ENCODE measurements at places on chromosomes 12 and 14.

DNA sequence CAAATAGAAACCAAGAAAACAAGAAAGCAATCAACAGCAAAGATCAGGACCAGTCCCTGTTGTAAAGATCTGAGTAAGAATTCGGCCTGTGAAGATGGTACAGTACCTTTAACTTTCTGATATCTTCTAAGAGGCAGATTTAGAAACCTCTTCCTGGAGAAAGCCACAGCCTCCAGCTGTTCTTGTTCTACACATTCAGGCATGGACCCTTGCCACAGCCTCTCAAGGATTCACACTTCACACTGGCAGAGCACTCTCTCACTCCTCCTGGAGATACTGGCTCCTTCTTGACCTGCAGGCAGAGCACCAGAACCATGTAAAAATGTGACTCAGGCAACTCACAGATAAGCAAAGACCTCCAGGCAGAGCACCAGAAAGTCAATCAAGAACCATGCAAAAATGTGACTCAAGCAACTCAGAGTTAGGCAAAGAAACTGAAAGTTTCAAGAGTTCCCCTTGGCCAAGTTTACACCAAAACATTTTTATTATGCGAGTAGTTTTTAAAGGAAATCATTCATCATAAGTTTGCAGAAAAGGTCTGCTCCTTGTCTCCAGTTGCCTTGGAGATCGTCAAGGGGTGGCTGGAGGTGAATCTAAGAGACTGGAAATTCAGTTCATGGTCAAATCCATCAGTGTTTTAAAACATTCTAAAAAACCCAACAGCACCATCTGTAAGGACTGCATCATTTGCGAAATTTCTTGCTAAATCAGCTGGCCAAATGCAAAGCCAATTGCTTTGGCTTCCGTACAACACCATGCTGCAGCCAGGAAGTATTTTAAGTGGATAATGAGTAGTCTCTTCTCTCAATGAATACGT, 119.3 kb upstream of the MDM1 start:
- no peak for DNase-seq

DNA sequence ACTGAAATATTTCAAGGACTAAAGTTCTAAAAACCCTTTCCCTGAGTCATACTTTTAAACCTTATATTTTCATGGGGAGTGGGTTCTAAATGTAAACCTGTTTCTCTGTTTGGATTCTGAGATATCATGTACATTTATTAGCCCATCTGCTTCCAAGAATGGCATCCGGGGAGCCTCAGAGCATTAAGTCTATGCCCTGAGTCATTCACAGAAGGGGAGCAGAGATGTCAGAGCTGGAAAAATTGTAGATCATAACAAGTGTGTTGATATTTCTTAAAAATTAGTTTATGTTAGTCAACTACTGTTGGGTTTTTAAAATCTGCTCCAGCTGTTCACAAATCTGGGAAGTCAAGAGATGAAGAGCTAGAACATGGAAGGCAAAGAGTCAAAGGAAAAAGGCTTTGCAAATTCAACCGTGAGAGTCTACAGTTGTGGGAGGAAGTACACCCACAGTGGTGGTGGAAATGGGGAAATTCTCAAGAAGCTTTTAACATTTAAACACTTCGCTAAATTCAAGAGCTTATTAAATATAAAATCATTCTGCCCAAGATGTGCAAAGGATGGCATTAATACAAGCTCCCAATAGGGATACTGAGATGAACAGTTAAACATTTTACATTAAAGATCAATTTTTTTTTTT, 70.5 kb upstream of the FLRT2 start:
- DNase-seq = no peak

GRCh38 chr12:64923536-64923935, 99.1 kb downstream of the TBC1D30 start:
- DNase-seq = no peak

DNA sequence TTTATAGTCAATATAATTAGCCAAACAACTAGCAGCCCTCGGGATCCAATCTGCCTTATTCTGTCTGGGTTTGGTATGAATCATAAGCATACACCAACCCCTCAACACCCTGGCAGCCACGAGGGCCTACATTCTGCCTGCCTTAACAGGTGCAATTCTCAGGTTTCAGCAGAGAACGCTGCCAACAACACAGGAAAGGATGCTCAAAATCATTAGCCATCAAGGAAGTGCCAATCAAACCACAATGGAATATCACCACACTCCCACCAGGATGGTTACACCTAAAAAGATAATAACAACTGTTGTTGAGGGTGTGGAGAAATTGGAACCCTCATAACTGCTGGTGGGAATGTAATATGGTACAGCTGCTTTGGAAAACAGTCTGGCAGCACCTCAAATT, 122.8 kb downstream of the TTC7B start:
- no peak for DNase-seq

DNA sequence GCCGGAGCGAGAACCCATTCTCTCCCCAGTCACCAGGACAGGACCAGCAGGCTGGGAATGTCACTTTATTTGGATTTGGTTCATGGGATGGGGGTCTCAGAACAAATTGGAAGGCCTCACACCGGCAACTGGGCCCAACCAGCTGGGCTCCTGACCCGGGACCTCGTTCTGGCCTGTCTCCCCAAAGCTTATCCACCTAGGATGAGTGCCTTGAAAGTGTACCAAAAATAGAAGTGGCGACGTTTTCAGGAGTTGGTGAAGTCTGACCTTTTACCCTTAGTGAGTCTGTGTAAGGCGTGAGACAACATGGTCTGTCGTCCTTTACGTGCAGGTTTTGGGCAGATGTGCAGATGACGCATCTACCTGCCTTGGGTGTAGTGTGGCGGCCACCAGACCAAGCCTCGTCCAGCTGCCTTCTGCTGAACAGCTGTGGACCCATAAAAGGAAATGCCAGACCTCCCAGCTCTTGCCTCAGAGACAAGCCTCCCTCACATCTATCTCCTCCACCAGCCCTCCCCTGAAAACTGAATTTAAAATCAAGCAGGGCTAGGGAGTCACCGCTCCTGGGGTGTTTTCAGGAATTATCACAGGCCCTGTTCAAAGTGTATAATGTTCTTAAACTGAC, 36.6 kb upstream of the CLMN start:
- no peak for DNase-seq

GRCh38 chr14:61527325-61528100, 167.8 kb upstream of the HIF1A start:
- DNase-seq = peak; percentile 89

- no peak for DNase-seq
Observed at GRCh38 chr12:94769047-94769420, 118.7 kb upstream of the TMCC3 start.

- DNase-seq = no peak
Observed at GRCh38 chr12:52645120-52645761, 6.8 kb downstream of the KRT2 start.

DNA sequence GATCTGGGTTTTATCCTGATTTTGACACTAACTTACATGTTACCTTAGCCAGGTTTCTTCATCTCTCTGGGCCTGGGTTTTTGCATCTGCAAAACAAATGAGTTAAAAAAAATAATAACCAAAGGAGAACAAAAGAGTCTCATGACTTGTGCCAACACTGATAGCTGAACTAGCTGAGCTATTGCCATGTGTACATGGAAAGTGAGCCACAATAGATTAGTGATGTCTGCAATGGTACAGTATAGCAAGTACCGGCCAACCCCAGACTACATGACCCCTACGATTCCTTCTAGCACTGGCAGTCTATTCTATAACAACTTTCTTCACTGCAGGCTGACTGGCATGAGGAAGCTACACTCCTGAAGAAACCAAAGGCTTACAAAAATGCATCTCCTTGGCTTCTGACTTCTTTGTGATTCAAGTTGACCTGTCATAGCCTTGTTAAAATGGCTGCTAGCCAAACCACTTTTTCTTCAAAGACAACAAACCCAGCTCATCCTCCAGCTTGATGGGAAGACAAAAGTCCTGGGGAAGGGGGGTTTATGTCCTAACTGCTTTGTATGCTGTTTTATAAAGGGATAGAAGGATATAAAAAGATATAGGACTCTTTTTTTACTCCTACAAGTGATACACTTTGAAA, 123.7 kb downstream of the DAD1 start:
- DNase-seq = no peak

DNA sequence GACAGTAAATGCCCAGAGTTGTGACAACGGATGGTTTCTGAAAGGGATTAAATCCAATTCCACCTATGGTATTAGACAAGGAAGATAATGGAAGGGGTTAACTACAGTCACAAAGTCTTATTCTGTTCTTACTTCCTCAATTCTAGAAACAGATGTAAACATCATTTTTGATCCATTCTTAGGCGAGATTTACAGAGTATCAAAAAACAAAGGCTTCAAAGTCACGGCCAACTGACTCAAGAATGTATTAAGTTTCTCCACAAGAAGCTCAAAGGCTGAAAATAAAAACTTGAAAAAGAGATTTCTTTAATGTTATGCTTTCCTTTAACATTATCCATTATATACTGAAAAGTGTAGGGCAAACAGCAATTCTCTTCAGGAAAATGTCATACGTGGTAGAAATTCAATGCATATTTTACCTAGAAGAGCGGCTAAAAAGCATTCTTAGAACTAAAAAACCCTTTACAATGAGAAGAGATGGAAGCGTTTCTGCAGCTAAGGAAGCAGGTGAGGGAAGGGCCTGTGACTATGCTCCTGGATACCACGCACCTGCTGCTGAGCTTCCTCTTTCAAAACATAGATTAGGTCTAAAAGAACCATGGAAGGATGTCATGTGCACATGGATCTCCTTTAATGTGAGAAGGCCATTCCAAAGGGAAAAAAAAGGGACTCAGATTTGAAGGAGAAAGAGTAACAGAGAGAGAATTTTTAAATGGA, 185.8 kb downstream of the STXBP6 start:
- no peak for DNase-seq

- no peak for DNase-seq
Observed at GRCh38 chr14:39704594-39704993, 272.4 kb upstream of the FBXO33 start.

GRCh38 chr12:120590741-120591407, 9.7 kb upstream of the POP5 start:
- DNase-seq = no peak

DNA sequence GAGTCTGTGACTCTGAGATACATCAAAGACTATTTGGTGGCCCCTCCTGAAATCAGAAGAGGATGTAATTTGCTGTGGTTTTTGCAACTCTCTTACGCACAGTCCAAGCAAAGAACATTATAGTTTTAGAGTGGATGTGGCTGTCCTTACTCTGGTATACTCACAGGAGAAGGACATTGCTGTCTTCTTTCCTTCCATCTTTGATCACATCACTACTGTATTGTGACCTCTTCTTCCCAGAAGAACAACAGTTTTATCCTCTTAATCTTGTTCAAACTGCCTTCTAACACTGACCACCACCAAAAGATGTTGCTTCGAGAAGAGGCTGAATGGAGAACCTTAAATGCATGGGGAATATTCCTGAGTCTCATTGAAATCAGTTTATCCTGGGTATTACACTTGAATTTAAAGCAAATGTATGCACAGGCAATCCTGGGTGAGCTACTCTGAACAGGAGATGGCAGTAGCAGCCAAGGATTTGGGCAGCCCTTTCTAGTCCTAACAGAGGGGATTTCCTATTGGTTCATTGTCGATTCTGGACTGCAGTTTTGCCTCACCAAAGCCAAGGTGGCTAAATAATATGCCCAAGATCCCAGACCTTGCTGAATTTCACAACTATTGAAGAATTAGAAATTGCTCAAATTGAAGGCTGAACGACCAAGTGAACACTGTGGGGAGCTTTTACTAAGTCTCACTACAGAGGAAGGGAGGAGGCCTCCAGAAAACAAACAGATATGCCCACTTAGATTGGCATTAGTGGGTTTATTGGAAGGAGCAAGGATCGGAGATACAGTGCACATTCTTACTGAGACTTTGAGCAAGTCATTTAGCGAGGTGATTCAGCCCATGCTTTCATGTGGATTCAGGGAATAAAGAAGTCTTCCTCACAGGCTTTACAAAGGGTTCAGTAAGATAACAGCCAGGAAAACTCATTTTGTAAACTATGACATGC, 282.8 kb downstream of the PAWR start:
- DNase-seq = peak; percentile 48

DNA sequence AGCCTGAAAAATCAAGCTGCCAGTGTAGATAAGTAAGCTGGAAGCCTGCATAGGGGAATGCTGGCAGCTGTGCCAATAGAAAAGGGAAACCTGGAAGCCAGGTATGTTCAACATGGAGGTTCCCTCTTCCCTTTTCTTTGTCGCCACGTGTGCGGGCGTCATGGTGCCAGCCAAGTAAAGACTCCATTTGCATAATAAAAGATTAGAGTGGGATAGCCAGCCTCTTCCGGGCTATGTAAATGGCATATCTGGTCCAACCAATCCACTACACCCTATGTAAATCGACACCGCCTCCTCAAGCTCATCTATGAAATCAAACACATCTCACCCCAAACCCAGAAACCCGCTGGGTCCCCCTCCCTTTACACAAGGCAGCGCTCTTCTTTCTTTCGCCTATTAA, 5.6 kb upstream of the ADGRD1 start:
- DNase-seq = no peak

- no peak for DNase-seq
Observed at GRCh38 chr12:6374786-6375160, 590 bp downstream of the SCNN1A start.

- DNase-seq = no peak
Observed at GRCh38 chr14:58272588-58273372, 25.6 kb upstream of the ARID4A start.

- peak; percentile 89 for DNase-seq
Observed at GRCh38 chr14:81324011-81324410, 76.1 kb downstream of the STON2 start.

GRCh38 chr14:27228053-27228452, 630.2 kb upstream of the NOVA1 start:
- DNase-seq = no peak

DNA sequence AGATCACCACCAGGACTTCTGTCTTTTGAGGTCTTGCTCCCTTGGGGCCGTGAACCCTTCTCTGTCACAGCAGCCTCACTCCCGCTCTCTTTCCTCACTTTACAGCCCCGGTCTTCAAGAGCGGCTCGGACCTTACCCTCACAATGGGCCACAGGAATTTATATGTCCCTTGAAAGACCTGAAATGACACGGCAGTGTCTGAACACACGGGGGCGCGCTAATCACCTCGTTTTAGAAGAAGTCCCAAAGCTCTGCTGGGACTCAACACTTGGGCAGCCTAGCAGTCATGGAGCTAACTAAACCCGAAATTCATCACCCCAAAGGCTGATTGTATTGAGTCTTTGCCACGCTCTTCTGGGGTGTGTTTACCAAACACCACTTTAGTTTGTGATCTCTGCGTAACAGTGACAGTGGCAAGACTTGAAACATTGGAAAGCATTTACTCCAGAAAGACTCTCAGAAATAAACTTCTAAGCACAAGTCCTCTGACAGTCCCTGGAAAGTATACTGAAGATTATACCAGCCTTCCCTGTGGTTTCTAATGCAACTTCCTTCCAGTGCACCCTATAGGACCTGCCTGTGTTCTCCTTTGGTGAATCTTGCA, 29.0 kb downstream of the SERPINA11 start:
- DNase-seq = peak; percentile 63

GRCh38 chr12:7160183-7160582, 29.3 kb upstream of the PEX5 start:
- DNase-seq = no peak

- no peak for DNase-seq
Observed at GRCh38 chr12:72989458-72989947, 717.3 kb downstream of the TRHDE start.

- DNase-seq = no peak
Observed at GRCh38 chr12:59408431-59408830, 187.4 kb upstream of the SLC16A7 start.
